ENCODE measurements at places on chromosomes 1 and 21.

- DNase-seq: no peak
Measured at GRCh38 chr1:211788626-211789025, 41.9 kb downstream of the LPGAT1 start.

DNA sequence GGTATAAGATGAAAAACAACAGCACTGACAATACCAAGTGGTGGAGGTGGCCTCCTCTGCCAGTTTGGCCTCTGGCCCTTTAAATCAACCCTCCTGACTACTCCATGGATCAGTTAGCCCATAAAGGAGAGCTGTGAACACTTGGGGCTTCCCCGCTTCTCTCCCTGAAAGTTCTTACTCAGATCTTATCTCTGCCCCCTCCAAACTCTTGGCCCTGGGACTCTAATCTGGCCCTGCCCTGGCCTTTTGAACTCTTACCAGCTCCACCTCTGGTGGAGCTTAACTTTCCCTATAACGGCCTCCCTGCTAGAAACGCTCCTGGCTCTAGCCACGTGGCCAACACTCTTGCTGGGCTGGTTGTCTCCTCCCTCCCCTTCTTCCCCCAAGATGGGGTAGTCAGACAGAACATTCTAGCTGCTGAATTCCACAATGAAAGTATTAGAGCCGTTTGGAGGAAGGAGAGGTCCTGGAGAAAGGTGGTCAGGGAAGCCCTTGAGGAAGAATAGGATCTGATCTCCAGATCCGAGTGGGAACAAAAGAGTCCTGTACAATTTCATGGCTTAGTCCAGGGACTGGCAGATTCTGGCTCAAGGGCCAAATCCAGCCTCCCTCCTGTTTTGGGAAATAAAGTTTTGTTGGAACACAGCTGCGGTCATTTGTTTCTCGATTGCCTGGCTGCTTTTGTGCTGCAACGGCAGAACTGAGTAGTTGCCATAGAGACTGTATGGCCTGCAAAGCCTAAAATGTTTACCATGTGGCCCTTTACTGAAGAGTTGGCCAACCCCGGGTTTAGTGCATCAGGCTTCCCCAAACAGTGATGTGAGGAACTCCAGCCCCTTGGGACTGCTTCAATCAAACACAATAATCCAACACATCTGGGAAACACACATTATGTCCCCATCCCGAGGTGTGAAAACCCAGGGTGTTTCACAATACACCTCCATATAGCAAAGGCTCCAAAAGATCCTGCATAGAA is 9.5 kb upstream of the PIGR start:
- DNase-seq: no peak

- DNase-seq: no peak
Measured at GRCh38 chr1:11640101-11640500, 14.1 kb downstream of the FBXO2 start.

GRCh38 chr1:3454811-3455618 is 550 bp downstream of the ARHGEF16 start:
- DNase-seq: no peak

DNA sequence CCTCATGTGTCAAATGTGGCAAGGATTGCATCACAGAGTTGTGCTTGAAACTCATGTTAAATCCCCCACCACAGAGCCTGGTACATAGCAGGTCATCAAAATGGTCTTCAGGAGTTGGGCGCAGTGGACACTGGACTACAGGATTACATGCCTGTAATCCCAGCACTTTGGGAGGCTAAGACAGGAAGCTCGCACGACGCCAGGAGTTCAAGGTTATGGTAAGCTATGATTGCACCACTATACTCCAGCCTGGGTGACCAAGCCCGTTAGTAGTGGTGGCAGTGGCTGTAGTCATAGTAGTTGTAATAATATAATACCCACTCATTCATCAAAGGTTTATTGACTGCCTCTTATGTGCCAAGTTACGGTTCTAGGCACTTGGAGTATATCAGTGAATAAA is 123.4 kb upstream of the IRF2BP2 start:
- DNase-seq: no peak

- no peak for DNase-seq
Measured at GRCh38 chr1:201068976-201069375, 43.2 kb downstream of the CACNA1S start.

- DNase-seq: no peak
Measured at GRCh38 chr1:27598295-27598687, 5.7 kb downstream of the AHDC1 start.

DNA sequence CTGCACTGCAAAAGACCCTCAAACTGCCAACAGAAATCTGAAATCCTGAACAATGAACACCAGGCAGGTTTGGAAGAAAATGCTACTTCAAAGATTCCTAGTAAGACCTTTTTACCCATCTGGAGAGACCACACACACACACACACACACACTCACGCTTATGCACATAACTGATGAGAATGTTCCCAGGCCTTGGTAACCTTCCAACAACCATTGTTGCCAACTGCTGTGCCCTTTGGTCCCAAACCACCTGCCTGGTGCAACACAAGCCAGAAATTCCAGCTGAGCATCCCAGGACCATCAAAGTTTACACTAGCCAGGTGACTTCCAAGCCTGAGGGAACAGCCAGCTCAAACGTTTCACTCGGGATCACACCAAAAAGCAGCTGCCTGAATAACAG is 56.9 kb downstream of the SEC16B start:
- DNase-seq: no peak

- DNase-seq: no peak
Measured at GRCh38 chr21:38181096-38181495, 75.7 kb upstream of the KCNJ15 start.
